ENCODE measurements at places on chromosomes 16 and 17.

GRCh38 chr16:68704232-68704867 lies 32.7 kb upstream of the CDH1 start:
- DNase-seq: peak; percentile 55

- no peak for DNase-seq
Measured at GRCh38 chr17:44922136-44922535, 6.8 kb upstream of the GFAP start.

- DNase-seq: no peak
Measured at GRCh38 chr16:83031524-83031923, 404.8 kb downstream of the CDH13 start.

- DNase-seq: peak; percentile 74
Measured at GRCh38 chr16:67514382-67514828, 14.2 kb upstream of the RIPOR1 start.

- DNase-seq: no peak
Measured at GRCh38 chr17:29838961-29839360, 91.1 kb downstream of the SSH2 start.

GRCh38 chr17:35889241-35889640 lies 9.1 kb upstream of the CCL5 start:
- DNase-seq: no peak

DNA sequence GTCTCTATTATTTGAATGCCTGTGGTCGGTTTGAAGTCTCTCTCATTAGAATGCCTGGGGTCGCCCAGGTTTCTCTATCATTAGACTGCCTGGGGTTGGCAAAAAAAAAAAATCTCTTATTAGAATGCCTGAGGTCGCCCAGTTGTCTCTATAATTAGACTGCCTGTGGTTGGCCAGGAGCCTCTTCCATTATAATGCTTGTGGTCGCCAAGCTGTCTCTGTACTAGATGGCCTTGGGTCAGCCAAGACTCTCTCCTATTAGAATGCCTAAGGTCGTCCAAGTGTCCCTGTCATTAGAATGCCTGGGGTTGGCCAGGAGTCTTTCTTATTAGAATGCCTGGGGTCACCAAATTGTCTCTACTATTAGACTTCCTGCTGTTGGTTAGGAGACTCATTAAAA lies 2228.4 kb downstream of the TP53TG3F start:
- DNase-seq: no peak

DNA sequence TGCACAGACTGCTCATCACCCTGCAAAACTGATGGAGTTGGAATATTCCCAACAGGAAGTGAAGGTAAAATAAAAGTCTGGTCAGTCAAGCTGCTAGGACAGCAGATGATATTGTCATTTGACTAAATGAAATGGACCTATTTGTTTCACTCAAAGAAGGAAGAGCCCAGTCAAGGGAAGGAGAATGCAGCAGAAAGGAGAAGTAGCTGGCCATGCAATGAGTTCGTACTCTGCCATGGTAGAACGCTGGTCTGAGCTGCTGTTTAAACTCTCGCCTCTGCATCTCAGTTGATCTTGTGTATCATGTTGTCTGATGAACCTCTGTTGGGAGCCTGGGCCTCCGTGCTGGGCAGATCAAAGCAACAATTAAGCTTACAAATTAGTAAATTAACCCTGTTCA lies 15.6 kb upstream of the YPEL2 start:
- DNase-seq: no peak

DNA sequence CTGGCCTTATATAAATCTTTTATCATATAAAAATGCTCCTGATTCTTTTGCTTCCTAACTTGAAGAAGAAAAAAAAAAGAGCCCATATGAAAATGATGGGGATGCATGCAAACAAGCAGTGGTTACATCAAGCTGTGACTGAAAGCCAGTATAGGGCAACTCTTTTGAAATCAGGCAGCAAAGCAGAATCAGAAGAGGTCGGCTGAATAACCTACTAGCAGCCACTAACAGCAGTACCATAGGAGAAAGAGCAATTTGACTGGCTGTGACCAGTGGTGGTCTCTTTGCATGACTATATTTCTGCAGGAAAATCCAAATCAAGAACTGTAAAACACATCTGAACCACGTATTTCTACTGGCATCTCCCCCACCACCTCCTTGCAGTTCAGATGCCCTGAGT lies 161.9 kb upstream of the C17orf78 start:
- DNase-seq: no peak

DNA sequence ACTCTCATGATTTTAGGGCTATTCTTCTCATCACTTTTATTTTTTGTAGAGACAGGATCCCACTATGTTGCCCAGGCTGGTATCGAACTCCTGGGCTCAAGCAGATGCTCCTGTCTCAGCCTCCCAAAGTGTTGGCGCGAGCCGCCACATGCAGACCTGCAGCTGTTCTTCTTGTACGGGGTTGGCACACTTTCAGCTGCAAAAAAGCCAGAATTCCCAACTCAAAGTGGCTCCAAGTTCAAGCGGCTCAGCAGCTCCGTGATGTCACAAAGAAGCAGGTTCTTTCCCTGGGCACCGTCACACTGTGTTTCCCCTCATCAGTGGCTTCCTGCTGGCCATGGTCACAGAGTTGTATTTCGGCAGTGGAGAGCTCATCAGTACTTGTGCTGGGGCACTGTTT lies 6.7 kb upstream of the SBK1 start:
- DNase-seq: no peak

DNA sequence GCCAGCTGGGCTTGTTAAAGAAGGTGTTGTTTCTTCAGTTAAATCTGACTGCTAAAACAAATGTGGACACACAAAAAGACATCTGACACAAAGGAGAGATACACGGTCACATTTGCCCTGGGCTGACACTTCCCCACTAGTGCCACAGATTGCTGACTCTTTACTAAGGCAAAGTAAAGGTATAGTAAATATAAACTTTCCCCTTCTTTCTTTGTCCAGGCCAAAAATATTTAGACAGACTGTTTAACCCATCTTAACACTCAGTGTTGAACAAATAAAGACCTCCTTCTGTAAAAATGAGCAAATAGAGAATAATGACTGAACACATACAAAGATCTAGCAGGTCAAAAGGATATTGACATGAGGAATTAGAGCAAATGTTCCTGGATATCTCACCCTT lies 58.4 kb downstream of the SCNN1G start:
- DNase-seq: no peak

GRCh38 chr17:13583996-13584700 lies 17.6 kb downstream of the HS3ST3A1 start:
- no peak for DNase-seq

DNA sequence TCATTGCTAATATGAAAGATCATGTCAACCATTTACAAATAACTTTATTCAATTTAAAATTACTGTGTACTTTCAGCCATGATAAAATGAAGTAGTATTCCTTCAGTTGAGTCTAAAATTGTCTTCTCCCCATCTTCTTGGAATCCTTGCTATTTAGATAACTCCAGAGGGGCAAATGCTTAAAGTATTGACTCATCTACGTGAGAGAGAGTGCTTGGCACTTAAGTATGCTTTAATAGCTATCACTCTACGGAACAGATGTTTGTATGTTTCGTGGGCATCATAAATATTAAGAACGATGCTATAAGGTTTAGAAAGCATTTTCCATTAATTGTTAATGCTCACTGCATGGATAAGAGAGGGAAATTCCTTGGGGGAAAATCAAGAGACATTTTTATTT lies 69.3 kb upstream of the MED13 start:
- DNase-seq: no peak

- no peak for DNase-seq
Measured at GRCh38 chr16:67089101-67089500, 20.6 kb upstream of the PHAF1 start.

Data from stimulated activated CD4-positive, alpha-beta T cell treated with anti-CD3 and anti-CD28 coated beads, Interleukin-4, amount 100 ng/mL, for 48 hours (primary cell).